AG04450 (cell line): ENCODE measurements at places on chromosomes 4 and X.

GRCh38 chrX:50839730-50840129 is 25.7 kb upstream of the SHROOM4 start:
- no peak for DNase-seq

DNA sequence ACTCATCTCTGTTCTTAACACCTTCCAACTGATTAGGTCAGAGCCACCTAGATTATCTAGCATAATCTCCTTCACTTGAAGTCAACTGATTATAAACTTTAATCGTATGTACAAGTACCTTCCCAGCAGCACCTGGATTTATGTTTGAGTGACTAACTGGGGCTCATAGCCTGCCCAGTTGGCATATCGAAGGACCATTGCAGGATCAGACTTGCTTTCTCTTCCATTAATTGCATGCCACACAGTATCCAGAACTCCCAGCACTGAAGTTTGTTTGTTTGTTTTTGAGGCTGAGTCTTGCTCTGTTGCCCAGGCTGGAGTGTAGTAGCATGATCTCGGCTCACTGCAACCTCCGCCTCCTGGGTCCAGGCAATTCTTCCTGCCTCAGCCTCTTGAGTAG is 27.9 kb downstream of the GRK4 start:
- DNase-seq = no peak

GRCh38 chr4:139908636-139909437 is 243.2 kb downstream of the MGST2 start:
- DNase-seq = no peak

DNA sequence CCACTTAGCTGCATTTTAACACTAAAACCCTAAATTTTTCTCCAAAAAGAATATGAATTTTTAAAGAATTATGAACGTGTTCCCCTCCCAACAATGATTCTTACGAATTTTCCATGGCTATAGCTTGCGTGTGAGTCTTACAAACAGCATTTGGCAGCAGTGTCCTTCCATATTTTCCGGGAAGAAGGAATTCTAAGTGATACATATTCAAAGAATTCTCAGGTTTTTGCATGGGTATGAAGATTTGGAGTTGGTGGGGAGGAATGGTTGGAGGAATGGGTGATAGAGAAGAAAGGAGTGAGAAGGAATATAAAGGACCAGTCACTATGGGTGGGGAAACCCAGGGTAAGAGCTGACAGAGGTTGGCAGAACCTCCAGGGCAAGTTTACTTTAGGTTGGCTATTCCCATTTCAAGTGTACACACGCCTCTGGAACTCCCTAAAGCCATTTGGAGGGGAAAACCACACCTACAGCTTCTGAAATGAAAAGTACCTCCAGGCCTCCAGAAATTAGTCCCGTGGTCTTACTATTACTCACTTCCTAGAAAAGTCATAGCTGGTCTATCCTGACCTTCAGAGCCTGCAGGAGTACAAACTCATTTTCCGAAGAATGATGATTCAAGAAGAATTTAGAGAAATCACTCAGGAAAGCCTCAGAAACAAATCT is 420.8 kb upstream of the DIPK2B start:
- no peak for DNase-seq

DNA sequence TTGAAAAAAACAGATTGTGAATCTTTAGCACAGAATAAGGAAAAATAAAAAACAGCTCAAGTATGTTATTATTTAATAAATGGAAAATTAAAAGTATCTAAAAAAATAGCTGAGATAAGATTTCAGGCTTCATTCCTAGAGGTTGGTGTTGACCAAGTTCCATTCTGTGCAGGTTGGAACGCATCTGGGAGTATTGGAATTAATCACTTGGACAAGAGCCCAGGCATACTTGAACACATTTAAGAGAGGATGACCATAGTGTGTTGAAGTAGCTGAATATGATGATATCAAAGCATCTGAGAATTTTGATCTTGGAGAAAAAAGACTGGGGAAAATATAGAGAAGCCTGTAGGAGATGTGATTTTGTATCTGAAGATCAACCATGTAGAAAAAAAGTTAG is 54.6 kb upstream of the VCX start:
- no peak for DNase-seq

- DNase-seq = no peak
These were observed 76.9 kb downstream of the LRRC66 start for GRCh38 chr4:51943221-51943620.

DNA sequence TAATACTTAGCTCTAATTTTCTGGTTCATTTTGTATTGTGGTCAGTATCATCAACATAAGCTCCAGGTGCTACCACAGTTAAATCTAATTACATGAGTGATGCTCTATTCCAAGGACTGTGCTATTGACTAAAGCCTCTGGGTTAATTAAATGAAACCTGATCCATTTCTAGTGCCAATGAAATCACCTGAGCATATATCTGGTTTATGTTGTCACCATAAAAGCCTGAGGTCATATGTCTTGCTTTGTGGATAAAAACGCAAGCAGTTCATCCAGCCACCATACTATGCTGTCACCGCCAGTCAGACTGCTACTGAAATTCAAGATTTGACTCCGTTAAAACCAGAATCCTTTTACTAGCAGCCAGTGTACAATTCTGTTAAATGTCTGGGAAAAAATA is 64.2 kb upstream of the ZNF518B start:
- no peak for DNase-seq

DNA sequence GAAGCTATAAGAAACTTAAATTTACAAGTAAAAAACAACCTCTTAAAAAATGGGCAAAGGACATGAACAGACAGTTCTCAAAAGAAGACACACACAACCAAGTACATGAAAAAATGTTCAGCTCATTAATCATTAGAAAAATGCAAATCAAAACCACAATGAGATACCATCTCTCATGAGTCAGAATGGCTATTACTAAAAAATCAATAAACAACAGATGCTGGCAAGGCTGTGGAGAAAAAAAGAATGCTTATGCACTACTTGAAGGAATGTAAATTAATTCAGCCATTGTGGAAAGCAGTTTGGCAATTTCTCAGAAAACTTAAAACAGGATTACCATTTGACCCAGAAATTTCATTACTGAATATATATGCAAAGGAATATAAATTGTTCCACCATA is 666.3 kb upstream of the GRIA3 start:
- DNase-seq = no peak

DNA sequence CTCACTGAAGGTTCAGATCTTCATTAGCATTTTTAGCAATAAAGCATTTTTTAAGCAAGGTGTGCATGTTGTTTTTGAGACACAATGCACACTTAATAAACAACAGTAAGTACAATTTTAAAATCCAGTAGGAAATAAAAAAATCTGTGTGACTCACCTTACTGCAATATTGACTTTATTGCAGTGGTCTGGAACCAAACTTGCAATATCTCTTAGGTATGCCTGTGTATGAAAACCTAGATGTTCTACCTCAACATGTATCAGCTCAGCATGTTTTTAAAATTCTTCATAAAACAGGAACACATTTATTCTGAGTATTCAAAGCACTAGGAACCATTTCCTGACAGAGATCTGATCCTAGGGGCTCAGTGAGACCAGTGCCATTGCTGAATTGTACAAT is 26.7 kb downstream of the NR0B1 start:
- no peak for DNase-seq

DNA sequence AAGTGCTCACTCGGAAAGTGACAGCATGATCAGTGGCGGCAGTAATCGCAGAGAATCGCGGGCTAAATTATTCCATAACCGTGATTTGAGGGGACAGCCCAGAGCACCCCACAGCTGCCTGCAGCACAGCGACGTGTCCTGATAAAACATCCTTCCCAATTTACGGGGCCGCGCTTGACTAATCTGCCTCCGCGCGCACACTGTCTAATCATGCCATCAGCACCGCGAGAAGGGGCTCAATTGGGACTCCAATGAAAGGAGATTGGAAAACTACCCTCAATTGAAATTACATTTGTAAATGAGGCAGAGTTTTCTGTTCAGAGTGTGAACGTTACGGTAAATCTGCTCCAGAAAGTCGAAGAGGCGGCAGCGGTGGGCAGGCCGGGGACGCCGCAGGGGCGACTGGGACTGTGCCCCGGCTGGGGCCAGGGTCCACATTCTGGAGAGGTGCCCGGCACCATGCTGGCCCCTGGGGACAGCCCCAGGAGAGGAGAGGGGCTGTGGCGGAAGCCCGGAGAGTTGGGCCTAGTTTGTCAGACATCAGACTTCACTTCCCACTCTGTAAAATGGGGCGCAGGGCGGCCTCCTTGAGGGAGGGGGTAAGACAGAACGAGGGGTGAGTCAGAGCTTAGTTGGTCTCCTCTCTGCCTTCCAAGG is 107.7 kb downstream of the FAM53A start:
- DNase-seq = no peak
